ENCODE measurements at places on chromosomes 16 and 17. TPM values are rescaled to one million over a fixed set of nuclear protein-coding genes. Genes with fewer than 3 reads are reported as not detected.
A peak's percentile ranks its signal among the peaks of the same experiment; 100 is the strongest.

The CD300LG gene
- 1.4 TPM for total RNA-seq

The PRSS22 gene
- 41.2 TPM for total RNA-seq

GRCh38 chr17:76816590-76817135, 51.5 kb upstream of the MGAT5B start:
- DNase-seq = no peak

The NATD1 gene
- total RNA-seq = 5.6 TPM

The KRT31 gene
- total RNA-seq = not detected

The HP gene
- 3.9 TPM for total RNA-seq

DNA sequence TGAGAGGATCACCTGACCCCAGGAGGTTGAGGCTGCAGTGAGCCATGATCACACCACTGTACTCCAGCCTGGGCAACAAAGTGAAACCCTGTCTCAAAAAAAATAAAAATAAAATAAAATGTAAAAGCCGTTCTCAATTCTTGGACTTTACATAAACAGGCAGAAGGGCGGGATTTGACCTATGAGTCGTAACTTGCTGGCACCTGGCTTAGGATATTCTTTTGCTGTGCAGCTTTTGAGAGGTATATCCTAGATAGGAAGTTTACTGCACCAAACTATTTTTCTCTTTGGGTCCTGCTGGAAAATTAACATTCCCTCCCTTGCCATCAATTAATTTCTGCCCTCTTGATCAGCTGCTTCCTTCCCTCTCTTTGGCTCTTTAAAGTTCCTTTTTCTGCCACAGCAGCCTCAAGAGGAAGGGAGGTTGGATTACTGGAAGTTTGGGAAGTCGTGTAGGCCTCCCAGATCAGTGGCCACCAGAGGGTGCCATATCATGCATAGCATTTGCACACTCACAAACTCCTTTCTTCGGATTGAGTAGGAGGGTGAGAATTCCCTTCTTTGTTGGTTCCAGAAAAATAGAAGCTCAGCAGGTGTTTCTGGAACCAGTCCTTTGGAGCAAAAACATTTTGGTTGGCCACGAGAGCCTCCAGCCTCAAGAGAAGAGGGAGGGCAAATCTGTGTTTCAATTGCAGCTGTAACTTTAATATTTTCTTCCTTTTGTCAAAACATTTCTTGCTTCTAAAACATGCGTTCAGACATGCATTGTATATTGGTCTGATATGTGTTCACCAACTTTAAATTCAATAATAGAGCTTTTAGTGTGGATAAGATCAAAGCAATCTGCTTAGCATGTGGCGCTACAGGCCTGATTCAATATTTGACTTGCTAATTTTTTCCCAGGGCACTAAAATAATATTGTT, 147.3 kb downstream of the CCDC182 start:
- DNase-seq = peak; percentile 62

DNA sequence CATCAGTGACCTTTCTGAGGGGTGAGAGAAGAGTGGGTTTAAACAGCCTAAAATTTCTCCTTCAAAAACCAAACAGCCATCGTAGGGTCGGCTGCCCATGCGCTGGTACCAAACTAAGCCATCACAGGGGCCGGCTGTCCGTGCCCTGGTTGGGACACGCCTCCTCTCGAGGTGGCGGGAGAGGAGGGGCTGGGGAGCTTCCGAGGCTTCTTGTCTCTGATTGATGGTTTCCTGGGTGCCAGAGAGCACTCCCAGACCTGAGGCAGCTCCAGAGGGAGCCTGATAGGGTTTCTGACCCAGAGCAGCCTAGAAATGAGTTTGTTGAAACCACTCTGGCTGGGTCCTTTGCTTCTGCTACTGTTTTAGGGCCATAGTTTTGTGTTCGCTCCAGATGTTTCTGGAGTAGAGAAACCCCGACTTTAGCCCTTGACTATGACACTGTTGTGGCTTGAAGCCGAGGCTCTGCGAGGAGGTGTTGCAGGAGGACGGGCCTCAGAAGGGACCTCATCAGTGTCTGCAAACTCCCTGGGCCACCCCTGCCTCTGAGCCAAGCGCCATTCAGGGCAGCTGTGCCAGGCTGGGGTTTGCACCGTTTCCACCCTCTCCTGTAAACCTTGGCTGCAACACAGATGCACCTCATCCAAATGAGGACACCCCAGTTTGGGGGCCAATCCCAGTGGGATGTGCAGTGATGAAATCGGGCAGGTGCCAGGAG, 6.2 kb downstream of the ZNF276 start:
- no peak for DNase-seq

DNA sequence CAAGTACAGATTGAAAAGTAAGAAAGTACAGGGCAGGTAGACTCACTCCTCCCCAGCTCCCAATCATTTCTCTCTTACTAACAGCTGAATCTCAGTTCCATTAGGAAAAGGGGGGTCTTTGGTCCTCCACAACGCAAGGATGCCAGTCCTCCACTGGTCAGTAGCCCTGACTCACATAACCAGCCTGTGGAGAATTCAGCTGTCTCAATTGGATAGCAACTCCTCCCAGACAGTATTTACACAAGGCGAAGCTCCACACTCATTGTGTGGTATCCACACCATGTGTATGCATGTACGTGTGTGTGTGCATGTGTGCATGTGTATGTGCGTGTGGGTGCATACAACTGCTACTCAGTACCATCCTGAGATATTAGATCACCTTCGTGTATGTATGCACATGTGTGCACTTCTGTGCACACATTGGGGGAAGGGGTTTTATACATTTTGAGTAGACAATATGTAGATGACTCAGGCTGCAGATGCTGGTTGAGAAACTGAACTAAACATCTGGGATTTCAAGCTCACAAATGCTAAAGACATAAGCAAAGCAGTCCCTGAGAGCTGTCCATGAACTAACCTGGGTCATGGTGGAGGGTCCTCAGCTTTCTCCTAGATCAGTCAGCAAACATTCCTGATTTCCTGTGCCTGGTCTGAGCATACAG, 240.1 kb downstream of the SLC39A11 start:
- DNase-seq = no peak

- peak; percentile 87 for DNase-seq
These were observed 9.4 kb downstream of the THRA start for GRCh38 chr17:40072040-40072734.

GRCh38 chr17:42193216-42193968, 902 bp downstream of the GHDC start:
- no peak for DNase-seq

The SLC16A11 gene
- 2.8 TPM for total RNA-seq

- DNase-seq = no peak
These were observed 1.5 kb downstream of the TPSG1 start for GRCh38 chr16:1223355-1224214.

- DNase-seq = no peak
These were observed 12.8 kb downstream of the FLYWCH2 start for GRCh38 chr16:2895813-2896212.

DNA sequence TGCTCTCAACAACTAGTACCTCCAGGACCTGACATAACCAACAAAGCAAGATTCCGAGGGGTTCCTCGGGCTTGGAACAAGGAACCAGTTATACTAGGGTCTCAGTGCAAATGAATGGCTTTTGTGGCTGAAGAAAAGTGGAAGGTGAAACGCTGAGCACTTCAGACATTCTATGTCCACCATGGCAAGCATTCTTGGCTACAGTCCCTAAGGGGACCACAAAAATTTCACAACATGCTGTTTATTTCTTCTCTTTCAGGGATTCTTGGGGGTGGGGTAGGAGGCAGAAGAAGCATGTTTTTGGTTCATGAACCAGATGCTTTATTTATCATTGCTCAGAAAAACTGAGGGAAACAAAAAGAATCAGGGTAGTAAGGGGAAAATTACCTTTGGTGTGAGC, 479.9 kb upstream of the CDH11 start:
- no peak for DNase-seq

The CNGB1 gene
- 1.5 TPM for total RNA-seq
